ENCODE measurements at places on chromosomes 16 and 17.

DNA sequence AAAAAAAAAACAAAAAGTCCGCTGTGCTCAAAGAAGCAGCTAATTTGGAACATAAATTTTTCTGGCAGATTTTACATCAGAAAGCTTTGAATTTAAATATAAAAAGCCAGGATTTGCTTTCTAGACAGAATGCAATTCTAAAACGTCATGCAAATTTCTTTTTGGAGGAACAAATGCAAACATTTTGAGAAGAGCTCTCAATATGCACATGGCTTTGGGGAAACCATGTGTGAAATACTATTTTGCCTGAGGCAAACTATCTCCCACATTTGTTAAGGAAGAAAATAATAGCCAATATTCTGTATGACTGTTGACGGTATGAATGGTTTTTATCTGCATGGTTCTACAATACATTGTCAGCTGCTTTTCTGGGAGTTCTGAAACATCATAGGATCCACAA, 320.0 kb upstream of the PSMD7 start:
- no peak for DNase-seq

GRCh38 chr16:11283820-11284248, 2.7 kb upstream of the PRM1 start:
- DNase-seq: no peak

- DNase-seq: no peak
These were observed 279.7 kb downstream of the SLC39A11 start for GRCh38 chr17:72812823-72813222.

DNA sequence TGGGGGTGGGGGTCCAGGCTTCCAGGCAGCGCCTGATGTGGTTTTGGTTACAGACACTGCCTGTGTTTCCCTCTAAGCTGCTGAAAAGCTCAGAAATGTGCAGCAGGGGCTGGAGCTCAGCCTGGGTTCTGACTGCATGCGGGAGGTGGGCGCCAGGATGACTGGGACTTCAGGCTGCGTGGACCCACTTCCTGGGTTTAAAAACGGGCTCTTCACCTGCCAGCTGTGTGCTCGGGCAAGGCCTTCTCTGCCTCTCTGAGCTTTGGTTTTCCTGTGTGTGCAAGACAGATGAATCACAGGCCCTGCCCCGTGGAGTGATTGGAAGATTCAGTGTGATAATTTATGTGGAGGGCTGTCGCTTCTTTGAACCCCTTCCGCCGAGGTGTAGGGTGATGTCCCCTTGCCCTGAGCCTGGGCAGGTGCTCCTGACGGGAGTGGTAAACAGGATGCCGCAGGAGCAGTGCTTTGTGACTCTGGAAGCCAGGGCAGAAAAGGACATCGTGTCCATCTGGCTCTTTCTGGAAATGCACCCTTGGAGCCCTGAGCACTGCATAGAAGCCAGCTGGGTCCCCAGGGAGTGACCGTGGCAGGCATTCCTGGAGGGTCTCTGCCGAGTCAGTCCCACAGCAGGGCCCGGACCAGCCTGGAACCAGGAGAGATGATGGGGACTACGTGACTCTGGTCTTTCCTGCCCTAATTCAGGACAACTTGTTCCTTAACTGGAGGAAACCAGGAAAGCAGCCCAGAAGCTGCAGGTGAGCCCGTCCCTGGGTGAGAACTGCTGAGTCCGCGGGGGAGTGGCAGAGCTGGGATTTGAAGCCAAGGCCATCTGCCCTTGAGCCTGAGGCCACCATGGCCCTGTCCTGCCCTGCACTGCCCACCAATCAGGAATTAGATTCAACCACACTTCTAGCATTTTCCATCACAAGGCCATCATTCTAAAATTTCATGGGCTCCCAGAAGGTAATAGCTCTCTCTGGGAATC, 28.5 kb upstream of the SLC7A5 start:
- DNase-seq: no peak

GRCh38 chr16:48330189-48330840, 54.9 kb downstream of the SIAH1 start:
- DNase-seq: no peak

GRCh38 chr17:49223517-49224197, 6.9 kb downstream of the PHOSPHO1 start:
- DNase-seq: peak; percentile 65

DNA sequence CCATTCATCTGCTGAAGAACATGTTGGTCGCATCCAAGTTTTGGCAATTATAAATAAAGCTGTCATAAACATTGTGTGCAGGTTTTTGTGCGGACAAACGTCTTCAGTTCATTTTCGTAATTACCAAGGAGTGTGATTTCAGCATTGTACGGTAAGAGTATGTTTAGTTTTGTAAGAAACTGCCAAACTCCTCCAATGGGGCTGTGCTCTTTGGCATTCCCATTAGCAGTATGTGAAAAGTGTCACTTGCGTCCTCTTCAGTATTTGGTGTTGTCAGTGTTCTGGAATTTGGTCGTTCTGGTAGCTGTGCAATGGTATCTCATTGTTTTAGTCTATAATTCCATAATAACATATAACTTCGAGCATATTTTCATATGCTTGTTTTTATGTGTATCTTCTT, 120.9 kb downstream of the BCAS3 start:
- no peak for DNase-seq

- DNase-seq: peak; percentile 28
These were observed 11.8 kb downstream of the SLC16A3 start for GRCh38 chr17:82240506-82241182.

DNA sequence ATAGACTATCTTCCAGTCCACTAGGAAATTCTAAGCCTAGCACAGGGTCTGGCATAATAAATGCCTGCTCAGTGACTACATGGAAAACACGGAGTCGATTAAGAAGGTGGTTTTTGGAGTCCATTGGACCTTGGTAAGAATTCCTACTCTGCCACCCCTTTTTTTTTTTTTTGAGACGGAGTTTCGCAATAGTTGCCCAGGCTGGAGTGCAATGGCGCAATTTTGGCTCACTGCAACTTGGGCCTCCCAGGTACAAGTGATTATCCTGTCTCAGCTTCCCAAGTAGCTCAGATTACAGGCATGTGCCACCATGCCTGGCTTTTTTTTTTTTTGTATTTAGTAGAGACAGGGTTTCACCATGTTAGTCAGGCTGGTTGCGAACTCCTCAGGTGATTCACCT, 123.2 kb downstream of the HS3ST2 start:
- no peak for DNase-seq

DNA sequence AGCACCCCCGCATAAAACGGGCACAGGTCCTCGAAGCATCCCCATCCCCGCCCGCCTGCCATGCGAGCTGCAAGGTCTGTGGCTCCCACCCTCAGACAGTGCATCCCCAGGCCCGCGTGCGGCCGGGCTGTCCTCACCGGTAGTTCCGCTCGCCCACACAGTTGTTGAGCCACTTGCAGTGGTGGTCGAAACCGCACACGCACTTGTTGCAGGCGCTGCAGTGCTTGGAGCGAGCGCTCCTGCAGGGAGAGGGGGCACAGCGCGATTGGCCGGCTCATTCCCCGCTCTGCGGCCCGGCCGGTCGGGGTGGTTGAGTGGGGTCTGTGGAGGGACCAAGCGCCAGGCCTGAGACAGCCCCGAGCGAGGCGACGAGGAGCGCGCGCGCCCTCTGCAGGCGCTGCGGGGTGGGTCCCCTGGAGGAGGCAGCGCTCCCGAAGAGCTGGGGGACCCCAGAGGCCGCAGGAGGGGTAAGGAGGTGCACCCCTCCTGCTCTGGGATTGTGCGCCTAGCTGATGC, 6.0 kb upstream of the TPPP3 start:
- peak; percentile 71 for DNase-seq

DNA sequence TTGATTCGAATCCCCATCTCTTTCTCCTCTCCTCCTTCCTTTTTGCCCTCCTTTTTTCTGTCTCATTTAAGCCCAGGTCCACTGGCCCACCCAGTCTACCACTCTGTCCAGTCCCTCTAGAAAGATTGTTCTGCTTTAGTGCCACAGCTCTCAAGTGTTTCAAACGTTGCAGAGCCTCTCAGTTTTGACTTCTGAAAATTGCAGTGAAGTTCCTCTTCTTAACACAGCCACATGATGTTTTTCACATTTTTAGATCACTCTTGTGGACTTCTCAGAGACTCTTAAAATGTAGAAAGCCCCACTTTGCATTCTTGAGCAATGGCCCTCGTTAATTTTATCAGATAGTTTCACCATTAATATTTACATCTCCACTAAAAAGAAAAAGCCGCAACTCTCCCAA, 253.1 kb downstream of the HAPSTR1 start:
- DNase-seq: no peak

GRCh38 chr16:50856991-50857390, 115.1 kb downstream of the CYLD start:
- no peak for DNase-seq

GRCh38 chr17:17108451-17109049, 66.3 kb downstream of the MPRIP start:
- no peak for DNase-seq

GRCh38 chr16:6265968-6266367, 1066.7 kb upstream of the RBFOX1 start:
- DNase-seq: no peak

DNA sequence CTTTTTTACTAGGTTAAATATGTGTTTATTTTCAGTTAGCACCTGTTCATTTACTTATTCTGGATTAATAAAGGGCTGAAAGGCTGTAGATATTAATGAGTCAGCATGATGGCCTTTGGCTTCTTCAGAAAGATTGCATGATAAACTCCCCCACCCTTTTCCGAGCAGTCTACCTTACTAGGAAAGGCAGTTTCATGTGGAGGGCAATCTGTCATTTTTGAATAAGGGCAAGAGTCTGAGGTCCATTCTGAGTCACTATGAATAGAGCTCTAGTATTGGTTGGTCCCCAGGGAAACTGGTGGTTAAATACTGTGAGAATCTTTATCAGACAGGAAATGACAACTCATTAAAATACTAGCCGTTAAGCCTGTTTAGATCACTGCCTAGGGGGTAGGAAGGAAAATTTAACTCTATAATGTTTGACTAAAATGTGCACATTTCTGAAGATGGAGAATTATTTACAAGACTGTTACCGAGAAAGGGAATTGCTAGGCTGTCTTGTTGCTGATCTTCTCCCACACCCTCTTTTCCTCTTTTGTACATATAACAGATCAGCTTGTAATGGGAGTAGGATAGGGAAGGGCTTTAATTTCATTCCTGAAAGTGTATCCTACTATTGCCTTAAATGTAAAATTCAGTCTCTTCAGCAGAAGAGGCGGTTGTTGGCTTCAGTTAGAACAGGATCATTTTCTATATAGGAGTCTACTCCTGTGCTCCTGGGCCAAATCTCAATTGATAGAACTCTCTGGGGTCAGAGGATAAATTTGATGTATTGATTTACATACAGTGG, 63.3 kb downstream of the TUBD1 start:
- DNase-seq: no peak

- peak; percentile 76 for DNase-seq
These were observed 8.8 kb upstream of the LPCAT2 start for GRCh38 chr16:55499951-55500529.

- DNase-seq: no peak
These were observed 10.0 kb downstream of the KRT16 start for GRCh38 chr17:41602524-41602923.

DNA sequence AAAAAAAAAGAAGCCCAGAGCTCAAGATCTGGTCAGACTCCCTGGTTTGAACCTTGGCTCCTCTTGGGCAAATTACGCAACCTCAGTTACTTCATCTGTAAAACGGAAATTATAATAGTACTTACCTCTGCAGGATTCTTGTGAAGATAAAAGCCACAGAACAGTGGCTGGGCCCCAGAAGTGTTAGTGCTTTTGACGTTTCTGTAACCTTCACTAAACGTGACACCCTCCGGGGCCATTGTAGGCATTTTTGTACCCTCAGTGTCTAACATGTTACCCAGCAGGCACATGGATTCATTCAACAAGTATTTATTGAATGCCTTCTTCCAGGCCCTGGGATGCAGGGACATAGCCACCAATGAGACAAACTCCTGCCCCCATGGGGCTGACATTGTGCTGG, 58.0 kb downstream of the PITPNC1 start:
- no peak for DNase-seq

DNA sequence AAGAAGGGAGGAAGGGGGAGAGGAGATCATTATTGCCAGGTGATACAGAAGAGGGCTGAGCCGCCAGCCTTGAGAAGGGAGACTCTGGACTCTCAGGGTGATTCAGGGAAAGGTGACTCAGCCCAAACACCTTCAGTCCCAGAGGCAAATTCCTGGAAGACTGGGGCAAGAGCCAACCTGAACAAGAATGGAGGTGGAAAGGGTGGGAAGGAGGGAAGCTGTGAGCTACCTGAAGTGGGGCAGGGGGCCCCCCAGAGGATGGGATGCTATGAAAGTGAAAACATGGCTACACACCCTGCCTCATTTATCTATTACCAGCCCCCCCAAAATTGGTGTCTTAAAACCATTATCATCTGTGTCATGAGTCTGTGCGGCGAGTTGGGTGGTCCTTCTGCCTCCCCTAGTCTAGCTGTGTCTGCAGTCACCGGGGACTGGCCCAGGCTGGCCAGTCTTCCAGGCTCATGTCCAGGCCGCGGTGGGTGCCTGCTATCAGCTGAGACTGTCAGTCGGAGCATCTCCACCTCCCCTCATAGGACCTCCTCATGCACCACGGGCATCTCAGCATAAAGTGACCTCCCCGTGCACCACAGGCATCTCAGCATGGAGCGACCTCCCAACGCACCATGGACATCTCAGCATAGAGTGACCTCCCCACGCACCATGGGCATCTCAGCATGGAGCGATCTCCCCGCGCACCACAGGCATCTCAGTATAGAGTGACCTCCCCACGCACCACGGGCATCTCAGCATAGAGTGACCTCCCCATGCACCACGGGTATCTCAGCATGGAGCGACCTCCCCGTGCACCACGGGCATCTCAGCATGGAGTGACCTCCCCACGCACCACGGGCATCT, 3.2 kb upstream of the SLC47A2 start:
- DNase-seq: no peak

DNA sequence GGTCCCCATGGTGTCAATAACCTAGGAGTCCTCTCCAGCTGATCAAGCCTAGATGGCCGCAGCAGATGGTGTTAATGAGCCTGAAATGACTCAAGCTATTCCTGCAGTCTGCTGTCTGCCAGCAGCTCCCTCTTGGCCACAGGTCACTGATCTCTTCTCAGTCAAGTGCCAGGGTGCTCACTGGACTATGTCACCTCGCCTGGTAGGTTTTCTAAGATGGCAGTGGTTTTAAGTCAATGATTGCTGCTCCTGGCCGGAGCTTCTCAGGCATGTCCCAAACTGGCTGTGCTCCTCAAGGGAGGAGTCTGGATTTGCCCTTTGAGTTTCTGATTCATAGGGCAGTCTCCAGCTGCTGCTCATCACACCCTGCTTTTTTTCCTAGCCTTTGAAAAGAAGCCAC, 58.6 kb upstream of the SHISA6 start:
- no peak for DNase-seq

- no peak for DNase-seq
These were observed 37.5 kb upstream of the LITAF start for GRCh38 chr16:11624205-11624604.

GRCh38 chr16:27995378-27995777, 68.1 kb downstream of the GSG1L start:
- DNase-seq: no peak
